ENCODE measurements at places on chromosomes 5 and 9. TPM values are rescaled to one million over a fixed set of nuclear protein-coding genes. Genes with fewer than 3 reads are reported as not detected.

DNA sequence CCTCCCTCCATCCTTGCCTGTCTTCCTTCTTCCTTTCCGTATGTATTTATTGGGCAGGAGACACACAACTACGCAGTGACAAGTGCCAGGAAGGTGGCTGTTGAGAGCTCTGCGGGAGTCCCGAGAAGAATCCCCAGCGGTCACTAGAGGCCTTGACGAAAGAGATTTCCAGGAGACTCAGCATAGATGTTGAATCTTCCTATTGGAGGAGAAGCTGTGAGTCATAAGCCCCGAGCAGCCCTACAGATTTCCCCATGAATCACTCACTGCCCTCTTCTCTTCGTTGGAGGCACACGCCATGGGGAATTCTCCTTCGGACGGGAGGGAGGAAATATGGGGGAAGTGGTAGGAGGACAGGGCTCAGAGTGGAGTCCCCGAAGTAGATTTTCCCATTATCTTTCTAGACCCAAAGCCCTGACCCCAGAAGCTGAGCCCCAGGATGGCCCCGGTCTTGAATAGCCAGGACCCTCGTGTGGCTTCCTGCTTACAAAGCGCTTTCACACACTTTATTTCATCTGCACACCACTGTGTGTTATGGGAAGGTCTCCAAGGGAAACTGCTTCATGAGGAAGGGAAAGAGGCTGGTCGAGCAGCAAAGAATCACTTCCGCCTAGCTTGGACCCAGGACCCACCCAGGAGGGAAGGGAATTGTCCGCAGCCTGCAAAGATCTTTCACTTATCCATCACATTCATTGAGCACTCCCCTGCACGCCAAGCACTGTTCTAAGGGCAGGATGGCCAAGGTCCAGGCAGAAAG, 12.7 kb downstream of the DUSP1 start:
- DNase-seq: no peak
- no peaks in the 10 kb centered on the region for H3K36me3 ChIP-seq
- H3K4me3 ChIP-seq: no peak overlapping the region
- H3K4me1 ChIP-seq: no peaks in the 10 kb centered on the region
- no peaks in the 10 kb centered on the region for H3K27me3 ChIP-seq
- no peak overlapping the region for H3K27ac ChIP-seq

Gene CDX1
- total RNA-seq: not detected

DNA sequence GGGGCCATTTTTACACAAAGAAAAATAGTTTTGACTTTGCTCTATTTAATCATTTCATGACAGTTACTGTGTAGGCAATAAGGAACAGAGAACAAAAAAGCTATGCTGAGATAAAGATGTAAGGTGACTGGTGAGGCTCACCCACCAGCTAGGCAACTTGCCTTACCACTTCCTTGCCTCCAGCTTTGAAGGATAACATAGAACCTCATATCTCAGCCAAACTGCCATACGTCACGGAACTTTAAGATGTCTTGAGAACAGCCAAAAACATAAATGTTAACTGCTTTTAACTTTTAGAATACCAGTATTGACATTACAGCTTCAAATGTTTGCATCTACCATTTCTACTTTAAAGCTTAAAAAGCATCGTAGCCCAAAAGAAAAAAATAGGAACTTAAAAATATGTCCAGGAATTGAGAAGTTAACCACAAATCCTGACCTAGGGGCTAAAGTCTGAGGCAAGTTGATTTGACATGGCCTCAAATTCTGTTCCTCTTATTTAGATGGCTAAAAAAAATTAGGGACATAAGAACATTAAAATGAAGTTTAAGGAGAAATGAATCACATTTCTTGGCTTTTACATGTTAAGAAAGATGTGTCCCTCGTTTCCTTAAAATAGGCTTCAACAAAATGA, 7.7 kb upstream of the GCNT4 start:
- peaks cover 81% of the 10 kb centered on the region for H3K4me1 ChIP-seq
- peak; percentile 96 for DNase-seq
- no peaks in the 10 kb centered on the region for H3K27me3 ChIP-seq
- H3K36me3 ChIP-seq: no peaks in the 10 kb centered on the region
- peak overlapping the region; percentile 77 for H3K27ac ChIP-seq

DNA sequence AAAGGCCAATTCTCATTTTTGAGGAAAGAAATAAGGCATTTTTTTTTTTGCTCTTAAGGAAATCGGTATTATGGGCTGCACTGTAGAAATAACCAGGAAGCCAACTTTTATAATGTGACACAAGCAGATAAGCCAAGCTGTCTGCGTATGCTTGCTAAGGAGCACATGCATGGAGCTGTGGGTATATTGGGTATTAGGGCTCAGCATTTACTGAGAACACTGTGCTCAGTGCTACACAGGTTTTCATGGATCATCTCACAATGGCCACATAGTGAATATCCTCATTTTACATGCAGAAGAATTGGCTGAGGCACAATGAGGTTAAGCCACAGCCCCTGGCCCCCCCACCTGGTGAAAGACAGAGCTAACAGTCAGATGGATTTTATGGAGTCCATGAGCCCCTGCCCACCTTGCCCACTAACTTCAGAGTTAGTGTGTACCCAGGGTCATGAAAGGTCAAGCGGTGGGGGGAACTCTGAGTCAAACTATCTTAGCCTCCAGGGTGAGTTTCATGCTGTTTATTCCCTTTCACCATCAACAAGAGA, 204.8 kb downstream of the SPATA31A6 start:
- no peak overlapping the region for H3K4me3 ChIP-seq
- DNase-seq: no peak
- H3K27ac ChIP-seq: no peak overlapping the region
- H3K4me1 ChIP-seq: no peaks in the 10 kb centered on the region
- H3K27me3 ChIP-seq: no peaks in the 10 kb centered on the region

Gene SPATA31A3
- not detected for total RNA-seq
